D341Med (cell line): ENCODE measurements at places on chromosomes 4 and X.

DNA sequence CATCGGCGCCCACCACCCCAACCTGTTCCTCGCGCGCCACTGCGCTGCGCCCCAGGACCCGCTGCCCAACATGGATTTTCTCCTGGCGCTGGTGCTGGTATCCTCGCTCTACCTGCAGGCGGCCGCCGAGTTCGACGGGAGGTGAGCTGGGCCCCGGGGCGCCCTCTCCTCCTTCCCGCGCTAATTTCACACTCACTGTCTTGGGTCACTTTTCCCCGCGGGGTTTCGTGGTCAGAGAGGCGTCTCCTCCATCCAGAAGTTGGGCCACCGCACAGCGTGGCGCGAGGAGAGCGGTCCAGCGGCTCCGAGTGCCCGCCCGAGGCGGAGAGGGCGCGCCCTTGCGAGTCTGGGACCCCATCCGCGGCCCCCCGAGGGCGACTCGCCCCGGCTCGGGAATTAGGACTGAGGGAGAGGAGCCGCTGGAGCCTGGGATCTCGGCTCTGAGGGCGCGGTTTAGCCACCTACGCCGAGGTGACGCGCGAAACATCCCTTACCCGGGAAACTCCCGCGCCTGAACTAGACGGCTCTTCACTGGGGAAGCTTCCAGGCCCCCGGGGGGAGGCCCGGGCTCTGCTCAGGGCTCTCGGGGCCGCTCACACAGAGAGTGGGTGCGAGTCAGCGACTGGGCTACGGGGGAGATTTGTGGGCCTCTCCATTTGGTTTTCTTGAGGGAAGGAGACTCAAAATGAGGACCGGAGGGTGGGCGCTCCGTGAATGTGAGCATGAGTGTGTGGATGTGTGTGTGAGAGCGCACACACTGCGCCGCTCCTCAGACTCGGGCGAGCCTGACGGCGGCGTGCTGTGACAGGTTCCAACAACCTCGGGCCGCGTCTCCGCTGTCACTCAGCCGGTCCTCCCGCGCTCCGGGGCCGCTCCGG, 551 bp downstream of the NPNT start:
- peak; percentile 60 for DNase-seq

- no peak for DNase-seq
Observed at GRCh38 chr4:138911909-138912703, 103.5 kb upstream of the NOCT start.

DNA sequence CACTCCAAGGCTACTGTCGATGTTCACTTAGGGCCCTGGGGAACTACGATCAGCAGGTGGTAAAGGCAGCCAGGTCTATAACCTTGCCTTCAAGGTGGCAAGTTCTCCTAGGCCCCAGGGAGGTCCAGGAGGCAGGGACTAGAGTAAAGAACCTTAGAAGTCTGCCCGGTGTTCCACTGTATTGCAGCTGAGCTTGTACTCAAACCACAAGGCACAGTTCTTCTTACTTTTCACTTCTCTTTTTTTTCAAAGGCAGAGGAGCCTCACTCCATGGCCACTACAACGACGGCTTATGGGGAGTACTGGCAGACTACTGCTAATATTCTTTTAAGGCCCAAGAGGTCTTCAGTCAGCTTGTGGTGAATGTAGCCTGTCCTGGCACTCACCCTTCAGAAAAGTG, 78.8 kb upstream of the GPR174 start:
- no peak for DNase-seq

GRCh38 chr4:84792366-84793301, 173.9 kb downstream of the WDFY3 start:
- no peak for DNase-seq

- DNase-seq, result peak; percentile 23
Observed at GRCh38 chr4:1090465-1091440, 22.6 kb downstream of the RNF212 start.

DNA sequence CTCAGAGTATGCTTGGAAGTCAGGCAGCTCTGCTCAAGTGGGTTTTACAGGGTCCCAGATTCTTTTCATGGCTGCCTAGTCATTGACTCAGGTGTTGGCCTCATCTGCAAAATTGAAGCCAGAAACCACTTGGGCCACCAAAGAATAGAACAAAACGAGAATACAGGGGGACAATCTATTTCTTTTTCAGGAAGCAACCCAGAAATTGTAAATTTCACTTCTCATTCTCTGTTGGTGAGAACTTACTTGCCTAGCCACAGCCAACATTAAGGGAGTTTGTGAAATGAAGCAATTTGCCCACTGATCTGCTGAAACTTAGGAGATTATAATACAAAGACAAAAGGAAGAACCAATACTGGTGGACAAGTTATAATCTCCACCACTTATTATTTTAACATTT, 8.6 kb upstream of the TKTL2 start:
- DNase-seq, result no peak

DNA sequence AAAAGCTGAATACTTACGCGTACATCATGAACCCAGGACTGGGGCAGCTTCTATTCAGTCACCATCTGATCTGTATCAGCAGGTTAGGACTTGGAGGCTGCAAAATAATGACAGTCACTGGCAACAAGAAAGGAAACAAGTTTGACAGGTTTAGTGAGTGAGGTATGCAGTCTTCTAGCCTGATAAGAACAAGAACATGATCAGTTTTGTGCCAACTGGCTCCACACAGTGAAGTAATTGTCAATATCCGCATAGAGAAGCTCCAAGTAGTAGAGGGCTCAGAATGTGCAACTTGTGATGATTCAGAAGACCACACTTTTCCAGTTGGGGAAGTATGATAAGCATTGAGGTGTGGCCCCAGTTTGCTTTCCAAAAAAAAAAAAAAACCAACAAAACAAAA, at the start of gene TMPRSS11F:
Gene TMPRSS11F, minus strand, starts transcription at position 77 of the 400 bp plus-strand sequence. Its CDS starts 49 bp downstream, at position 28.
- DNase-seq, result no peak
